ENCODE measurements at places on chromosomes 5 and 9.

- DNase-seq: no peak
Measured at GRCh38 chr5:178117923-178118701, 4.8 kb downstream of the N4BP3 start.

GRCh38 chr9:127066060-127066850, 56.2 kb downstream of the ANGPTL2 start:
- no peak for DNase-seq

GRCh38 chr5:151868451-151868850, 56.2 kb downstream of the GLRA1 start:
- DNase-seq: no peak

- DNase-seq: no peak
Measured at GRCh38 chr9:122374885-122375420, 4.1 kb downstream of the PTGS1 start.

GRCh38 chr5:15021266-15022046, 149.9 kb upstream of the ANKH start:
- DNase-seq: no peak

DNA sequence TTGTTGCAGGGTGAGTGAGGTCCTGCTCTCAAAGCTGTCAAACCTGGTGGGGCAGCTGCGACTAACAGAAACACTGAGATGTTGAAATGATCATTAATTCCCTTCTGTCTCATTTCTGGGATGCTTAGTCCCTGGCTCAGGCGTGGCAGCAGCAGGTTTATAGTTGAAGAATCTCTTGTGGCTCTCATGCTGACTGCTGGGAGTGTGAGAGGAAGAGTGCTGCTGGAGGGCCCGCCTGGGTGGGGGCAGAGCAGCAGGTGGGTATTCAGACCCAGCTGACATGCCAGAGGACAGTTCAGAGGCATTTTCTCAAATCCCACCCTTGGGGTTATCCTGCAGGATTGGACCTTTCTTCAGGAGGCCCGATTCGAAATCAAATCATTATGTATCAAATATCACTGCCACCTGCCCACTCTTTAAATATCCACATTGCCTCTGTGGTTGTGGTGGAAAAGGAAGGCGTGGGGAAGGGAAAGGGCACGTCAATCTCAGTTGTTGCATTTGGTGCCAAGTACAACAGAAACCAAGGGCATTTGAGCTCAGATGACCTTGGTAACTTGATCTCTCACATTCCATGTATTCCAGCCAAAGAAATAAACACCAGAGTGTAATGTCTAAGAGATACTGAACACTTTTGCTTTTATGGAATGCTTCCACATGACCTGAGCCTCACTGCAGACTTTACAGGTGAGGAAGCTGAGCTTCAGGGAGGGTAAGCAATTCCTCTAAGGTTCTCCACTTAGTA, 224.3 kb downstream of the AOPEP start:
- DNase-seq: no peak

GRCh38 chr9:94783102-94783682, 56.7 kb downstream of the AOPEP start:
- DNase-seq: peak; percentile 30

DNA sequence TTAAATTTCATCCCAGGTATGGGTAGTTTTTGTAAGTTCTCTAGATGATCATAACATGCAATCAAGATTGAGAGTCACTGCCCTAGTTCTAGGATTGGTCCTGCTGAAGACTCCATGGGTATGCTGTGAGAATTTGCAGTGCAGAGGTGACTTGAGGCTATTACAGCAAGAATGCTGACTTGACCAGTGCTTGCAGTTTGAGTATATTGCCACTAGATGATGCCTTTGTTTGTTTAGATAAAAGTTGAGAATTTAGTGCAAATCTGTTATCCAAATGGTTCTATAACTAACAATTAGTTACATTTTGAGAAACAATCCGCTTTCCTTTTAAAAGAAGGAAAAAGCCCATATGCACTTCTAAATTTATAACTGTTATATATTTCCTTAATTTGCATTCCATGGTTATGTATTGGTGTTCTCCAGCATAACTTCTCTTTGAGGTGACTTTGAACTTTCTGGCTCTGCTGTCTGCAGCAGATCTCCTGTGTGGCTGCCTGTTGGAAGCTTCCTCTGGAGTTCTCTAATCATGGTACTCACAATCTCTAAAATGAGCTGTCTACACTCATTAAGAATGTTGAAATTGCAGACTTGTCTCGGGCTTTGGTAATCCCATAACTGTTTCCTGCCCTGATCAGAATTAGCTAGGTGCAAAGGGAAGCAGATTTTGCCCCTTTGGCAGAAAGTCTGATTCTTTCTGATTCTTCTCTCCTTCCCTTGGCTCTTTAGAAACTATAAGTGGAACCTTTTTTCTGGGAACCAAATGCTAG, 24.9 kb downstream of the MELK start:
- no peak for DNase-seq
